Cerebellar cortex (tissue), 1 donor: ENCODE measurements at places on chromosomes 3 and 15.

DNA sequence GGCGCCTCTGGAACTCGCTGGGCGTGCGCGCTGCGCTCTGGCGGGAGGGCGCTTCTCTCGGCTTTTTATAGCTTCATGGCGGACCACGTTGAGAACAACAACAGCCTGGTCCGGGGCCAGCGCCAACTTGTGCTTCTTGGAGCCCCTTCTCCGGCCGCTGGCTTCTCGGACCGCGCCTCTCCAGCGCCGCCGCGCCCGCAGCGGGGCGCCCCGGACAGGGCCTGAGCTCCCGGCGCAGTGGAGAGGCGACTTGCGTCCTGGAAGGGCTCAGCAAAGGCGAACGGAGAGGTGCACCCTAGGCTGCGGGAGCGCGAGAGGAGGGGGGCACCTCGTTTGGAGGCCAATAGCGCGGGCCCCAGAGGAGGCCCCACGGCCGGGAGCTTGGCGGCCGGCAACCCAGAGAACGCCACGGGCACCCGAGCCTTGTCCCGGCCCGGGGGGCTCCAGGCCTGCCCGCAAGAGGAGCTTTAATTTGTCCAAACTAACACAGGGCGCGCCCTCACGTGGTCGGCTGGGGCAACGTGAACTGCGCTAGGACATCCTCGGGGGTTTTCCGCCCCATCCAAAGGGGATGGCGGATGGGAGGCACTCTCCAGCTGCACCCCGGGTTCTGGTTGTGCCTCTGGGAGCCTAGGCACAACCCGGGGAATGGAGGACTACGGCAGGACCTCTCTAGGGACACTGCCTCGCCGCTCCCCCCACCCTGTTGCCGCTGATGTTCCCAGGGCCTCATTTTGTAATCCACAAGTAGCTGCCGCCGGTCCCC lies 37.8 kb downstream of the HMCES start:
- peak; percentile 82 for DNase-seq

- DNase-seq, result no peak
Observed at GRCh38 chr3:58092521-58092920, 84.3 kb downstream of the FLNB start.

- no peak for DNase-seq
Observed at GRCh38 chr15:41838400-41838897, at the start of gene PLA2G4B. Gene PLA2G4B (plus strand): TSS chr15:41838847. CDS start chr15:41838914, 67 bp downstream.

DNA sequence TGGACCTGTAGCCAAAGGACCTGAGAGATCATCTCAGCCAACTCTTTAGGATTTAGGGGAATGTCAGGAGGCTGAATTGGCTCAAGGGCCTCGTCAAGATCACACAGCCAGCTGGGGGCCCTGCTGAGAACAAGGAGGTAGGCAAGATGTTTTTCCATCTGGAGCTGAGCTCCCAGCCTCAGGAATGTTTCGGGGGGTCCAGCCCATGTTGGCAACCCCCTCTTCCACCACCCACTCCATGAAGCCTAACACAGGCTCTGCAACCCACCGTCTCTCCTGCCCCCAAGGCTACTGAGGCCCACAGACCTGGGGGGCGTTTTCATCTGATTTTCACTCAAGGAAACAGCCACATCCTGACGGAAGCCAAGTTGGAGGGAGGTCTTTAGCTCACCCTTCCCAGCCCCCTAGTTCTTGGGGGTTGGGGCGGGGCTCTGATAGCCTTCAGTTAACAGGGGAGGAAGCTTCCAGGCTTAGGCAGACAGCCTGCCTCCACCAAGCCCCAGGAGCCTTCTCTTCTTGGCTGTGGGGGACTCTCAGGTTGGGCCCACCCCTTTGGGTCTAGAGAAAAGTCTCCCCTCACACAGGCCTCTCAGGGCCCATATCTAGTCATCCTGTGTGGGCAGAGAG lies 48.8 kb downstream of the EPHB3 start:
- no peak for DNase-seq

DNA sequence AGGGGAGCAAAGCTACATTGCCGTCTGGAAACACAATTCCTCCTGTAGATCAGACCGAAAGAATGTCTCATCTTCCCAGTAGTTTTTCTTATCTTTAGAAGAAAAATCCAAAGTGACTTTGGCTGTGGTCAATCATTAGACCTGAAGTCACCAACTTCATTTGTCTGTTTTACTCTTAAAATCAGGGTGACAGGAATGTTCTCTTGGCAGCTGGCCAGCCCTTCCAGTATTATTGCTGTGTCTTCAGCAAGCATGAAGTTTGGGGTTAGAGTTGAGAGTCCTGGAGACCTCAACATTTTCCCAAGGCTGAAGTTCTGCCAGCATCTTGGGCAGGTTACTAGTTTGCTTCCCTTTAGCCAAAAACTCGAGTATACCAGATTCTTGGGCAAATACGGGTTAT lies 32.5 kb downstream of the RSL24D1 start:
- no peak for DNase-seq

- DNase-seq, result no peak
Observed at GRCh38 chr15:83318861-83319415, 34.5 kb upstream of the BNC1 start.

GRCh38 chr3:151561878-151562277 lies 101.0 kb upstream of the IGSF10 start:
- DNase-seq, result no peak
